ENCODE measurements at places on chromosomes 16 and 17.
A peak's percentile ranks its signal among the peaks of the same experiment; 100 is the strongest.

- DNase-seq, result peak; percentile 77
These were observed at the start of gene SLC7A6 for GRCh38 chr16:68264128-68265077. SLC7A6 (plus strand) TSS chr16:68264526; CDS start chr16:68274727, 10,201 bp downstream.

GRCh38 chr16:2147981-2148671 is at the start of gene RAB26:
RAB26 (plus strand) TSS chr16:2148625; CDS start chr16:2148784, 159 bp downstream.
- peak; percentile 90 for DNase-seq

- peak; percentile 79 for DNase-seq
These were observed 15.6 kb upstream of the TMEM98 start for GRCh38 chr17:32912218-32912897.

DNA sequence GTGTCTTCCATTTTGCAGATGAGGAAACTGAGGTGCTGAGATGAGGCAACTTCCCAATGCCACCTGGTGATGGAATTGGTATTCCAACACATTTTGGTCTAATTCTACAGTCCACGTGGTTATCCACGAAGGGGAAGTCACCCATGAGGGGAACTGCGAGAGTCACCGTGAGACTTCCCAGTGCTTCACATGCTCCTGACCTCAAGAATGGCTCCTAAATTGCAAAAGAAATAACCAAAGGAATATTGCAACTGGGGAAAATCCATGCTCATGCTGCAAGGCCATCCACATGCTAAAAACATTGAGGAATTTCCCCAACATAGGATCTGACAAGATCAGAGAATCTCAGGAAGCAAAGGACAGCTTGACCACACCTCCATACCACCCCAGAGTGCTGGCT is 153.9 kb downstream of the HS3ST3B1 start:
- DNase-seq, result no peak

DNA sequence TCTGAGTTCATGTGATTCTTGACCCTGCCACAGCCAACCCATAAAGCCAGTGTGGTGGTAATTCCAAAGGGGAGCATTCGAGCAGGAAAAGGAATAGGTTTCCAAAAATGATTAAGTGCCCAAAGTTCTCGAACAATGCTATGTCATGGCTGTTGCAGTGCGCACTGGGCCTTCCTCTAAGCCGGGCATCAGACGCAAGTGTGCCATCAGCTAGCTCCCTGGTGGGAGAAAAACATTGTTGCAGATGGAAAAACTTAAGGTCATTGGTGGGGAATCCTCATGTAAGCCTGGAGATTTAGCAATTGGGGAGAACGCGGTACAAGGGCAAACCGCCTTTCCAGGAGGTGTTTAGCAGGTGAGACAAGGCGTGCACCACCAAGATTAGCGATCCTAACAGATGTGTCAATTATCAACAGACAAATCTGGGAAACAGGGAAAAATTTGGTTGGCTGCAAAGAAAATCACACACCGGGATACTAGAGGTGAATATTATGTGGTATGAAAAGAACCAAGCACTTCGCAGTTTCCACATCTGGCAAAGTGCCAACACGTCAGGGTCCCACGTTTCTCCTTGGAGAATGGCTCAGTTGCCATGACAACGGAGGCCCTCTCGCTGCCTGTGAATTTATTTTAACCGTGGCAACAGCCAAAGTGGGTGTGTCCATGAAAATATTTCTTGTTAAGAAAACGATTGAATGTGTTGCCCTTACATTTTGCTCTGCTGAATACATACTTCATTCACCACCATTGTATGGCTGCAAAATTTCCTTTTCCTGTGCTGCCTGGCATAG is 118.5 kb upstream of the CACNG5 start:
- no peak for DNase-seq
